ENCODE measurements at places on chromosomes 4 and X.

GRCh38 chrX:57172544-57172943 lies 35.3 kb upstream of the SPIN2A start:
- no peak for DNase-seq

DNA sequence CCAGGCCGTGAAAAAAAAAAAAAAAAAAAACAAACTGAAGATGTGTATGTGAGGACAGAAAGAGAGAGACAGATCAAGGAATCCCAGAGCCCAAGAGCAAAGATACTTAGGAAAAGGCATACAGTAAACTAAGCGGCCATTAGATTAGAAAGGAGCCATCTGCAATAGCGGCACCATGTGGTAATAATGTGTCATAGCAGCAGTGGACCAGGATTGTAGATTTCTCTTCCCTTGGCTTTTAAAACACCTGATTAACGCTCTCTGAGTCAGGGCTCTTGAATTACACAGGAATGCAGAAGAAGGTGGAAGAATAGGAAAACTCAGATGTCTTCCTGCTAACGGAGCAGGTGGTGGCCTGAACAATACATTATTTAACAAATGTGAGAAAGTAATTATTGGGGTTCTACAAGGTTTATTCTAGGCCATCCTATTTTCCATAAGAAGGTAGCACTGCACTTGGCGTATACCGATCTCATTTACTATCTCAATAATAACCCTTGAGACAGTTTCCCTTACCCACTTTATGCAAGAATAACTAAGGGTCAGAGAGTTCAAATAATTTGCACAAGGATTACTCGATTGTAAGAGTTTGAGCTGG lies 182.7 kb downstream of the KCNIP4 start:
- DNase-seq = no peak

- DNase-seq = no peak
Observed at GRCh38 chrX:11887175-11887574, 129.1 kb downstream of the MSL3 start.

DNA sequence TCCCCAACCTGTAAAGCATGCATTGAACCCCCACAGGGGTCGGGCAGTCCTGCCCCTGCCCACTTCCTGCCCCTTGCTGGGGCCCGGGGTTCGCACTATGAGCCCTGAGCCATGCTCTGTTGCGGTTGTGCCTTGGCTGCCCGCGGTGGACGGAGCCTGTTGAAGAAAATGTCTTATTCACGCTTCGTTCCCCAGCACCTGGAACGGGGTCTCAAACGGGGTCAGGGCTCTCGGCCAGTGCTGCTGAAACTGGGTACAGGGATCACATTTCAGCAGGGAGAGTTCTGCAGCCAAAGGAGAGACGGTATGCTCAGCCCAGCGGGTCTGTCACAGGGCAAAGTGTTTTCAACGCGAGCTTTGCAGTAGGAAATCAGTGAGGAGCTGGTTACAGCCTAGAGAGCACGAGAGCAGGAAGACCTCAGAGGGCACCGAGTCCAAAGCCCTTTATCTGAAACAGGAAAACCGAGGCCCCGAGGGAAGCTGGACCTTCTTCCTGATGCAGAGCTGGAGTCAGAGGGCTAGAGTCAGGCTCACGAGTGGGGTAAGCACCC lies 46.3 kb upstream of the AFAP1 start:
- DNase-seq = no peak

- no peak for DNase-seq
Observed at GRCh38 chrX:21529771-21530170, 128.4 kb downstream of the KLHL34 start.

DNA sequence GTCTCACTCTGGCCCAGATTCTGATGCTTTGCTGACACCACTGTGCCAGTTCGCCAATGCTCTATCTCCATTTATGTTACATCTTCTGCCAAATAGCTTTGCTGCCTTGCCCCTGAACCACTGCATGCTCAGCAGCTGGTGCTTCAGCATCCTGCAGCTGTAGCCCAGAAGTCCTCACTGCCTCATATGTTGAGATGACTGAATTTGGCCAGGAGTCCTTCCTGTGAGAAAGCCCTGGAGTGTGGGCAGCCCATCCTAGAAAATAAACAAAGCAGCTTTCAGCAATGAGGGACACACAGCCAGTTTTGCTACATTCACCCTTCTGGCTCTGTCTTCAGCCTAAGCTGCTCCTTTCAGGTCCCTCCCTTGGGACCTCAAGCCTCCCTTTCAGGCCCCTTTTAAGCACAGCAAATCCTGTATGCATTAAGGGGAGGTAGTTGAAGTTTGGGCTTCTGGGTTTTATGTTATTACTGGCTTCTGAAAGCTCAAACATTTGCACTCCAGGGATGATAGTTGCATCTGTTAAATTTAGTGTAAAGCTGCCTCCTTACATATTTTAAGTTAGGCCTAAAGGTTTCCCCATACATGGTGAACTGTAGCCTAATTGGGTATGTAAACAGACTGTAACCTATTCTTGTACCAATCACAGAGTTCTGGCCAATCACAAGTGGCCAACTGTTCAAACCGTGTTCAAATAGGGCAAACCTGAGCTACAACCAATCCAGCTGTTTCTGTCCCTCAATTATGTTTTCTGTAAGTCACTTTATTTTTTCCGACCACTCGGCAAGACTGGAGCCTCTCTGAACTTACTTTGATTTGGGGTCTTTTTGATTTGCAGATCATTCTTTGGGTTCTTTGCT lies 2.1 kb upstream of the TMEM165 start:
- DNase-seq = no peak

DNA sequence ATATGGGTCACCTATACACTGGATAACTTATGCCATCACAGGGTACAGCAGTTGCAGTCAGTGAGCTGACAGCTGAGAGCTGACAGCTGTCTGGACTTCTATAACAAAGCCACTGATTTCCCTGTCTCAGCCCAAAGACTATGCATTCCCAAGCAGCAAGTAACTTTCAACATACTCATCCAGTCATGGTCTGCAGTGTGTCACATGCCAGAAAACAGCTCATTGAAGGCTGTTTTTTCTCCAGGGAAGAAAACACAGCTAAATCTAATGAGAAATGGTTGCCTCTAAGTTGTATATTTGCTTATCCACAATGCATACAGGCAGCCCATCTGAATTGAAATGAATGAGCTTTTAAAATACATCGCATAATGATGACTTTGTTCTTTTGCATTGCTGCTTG lies 6.3 kb downstream of the KIAA1210 start:
- no peak for DNase-seq

- no peak for DNase-seq
Observed at GRCh38 chr4:61528595-61528994, 328.5 kb downstream of the ADGRL3 start.

GRCh38 chr4:186979961-186980745 lies 256.5 kb upstream of the FAT1 start:
- DNase-seq = no peak

DNA sequence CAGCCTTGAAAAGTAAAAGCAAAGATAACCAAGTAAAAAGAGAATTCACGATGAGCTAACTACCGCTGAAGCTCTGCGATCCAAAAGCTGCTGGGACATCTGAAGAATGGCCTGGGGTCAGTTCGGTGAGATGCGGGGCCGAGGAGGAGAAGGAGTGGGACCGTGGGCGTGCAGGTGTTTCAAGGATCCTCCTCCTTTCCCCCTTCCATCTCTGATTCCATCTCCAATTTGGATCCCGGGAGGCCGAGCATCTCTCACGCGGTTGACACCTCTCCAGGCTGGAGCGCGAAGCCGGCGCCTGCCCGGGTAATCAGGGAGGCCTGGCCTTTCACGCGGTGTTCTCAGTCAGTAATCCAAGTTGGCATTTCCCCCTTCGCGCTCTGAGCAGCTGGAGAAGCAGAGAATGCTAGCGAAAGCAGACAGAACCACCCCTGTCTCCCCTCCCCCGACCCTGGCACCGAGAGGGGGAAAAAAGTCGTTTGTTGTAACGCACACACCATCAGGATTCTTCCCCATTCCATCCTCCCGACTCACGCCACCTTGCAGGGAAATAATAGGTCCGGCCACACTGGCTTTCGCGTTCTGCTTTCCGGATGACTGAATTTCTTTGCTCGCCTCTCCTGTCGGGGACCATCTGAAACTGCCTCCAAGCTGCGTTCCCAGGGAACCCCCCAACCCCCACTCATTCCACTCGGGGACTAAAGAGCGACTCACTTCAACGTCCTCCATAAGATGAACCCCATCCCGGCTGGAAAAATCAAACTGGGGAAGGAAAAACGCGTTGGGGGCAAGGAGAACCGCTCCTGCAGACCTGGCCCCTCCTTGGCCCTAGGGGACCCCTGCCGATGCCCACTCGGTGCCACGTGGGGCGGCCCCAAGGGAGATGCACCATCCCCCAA lies 6.5 kb downstream of the NEUROG2 start:
- DNase-seq = no peak

DNA sequence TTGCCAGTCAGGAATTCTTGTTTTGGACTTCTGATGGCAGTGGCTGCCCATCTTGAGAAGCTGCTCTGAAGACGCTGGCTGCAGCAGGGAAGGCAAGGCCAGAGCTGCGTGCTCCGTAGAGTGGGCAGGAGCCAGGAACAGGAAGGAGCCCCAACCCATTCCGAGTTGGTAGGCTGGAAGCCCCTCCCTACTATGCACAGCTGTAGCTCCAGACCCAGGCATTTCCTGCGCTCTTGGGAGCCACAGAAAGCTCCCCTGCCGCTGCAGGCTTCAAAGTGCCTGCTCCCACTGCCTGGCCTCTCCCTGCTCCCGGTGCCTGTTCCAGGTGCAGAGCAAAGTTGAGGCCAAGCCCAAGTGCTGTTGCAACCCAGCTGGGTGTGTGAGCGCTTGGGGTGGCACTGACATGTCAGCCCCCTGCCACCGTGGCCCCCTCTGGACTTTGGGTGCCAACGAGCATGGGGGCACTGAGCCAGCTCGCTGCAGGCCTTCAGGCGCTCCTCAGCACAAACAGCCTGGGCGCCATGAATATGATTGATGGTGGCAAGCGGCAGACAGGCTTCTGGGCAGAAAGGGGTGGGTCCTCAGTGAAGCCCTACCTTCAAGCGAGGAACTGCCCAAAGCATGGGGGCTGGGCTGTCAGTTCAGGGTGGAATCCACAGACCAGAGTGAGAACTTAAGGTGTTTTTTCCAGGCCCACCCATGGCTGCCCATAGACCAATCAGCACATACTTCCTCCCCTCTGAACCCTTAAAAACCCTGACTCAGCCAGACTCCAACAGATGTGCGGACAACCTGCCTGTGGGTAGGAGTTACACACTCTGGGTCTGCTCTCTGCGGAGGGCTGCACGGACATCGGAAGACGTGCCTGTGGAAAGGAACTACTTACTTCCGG lies 677.2 kb upstream of the INTU start:
- no peak for DNase-seq

DNA sequence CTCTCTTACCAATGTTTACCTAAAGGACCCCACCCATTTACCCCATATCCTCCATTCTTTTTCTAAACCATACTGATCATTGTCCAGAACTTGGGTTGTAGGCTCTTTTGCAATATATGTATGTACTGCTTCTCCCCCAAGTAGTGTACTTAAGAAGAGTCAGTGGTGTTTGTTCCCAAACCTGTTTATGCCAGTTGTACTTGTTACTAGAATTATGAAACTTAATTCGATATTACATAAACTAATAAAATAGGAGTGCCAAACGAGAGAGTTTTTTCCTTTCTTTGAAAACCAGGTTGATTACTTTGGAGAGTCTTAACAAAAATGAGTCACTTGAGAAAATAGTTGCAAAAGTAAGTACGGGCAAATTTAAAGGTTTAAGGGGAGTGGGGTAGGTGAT lies 96.3 kb downstream of the GEMIN8 start:
- no peak for DNase-seq

- no peak for DNase-seq
Observed at GRCh38 chr4:14008494-14008893, 381.0 kb upstream of the BOD1L1 start.

- no peak for DNase-seq
Observed at GRCh38 chrX:153905481-153906095, 1.1 kb downstream of the AVPR2 start.

- DNase-seq = no peak
Observed at GRCh38 chr4:38313999-38314561, 349.9 kb upstream of the KLF3 start.

- no peak for DNase-seq
Observed at GRCh38 chr4:10866666-10867065, 182.1 kb upstream of the CLNK start.

GRCh38 chr4:102564399-102565059 lies 63.4 kb downstream of the NFKB1 start:
- no peak for DNase-seq

DNA sequence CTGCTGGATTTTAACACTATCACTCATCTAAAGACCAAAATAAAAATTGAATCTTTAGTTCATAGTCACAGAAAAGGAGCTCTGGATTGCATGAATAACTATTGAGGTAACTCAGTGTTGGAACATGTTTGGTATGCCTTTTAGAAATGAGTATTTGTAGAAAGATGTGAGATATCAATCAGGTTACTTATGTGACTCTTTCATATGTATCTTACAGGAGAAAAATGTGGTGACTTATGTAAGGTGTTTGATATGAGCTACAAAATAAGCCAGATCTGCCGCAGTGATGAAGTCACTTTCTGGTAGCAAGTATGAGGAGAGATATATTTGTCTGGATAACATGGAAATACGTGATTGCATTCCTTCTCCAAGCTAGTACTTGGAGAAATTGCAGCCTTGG lies 1653.3 kb upstream of the PCDH7 start:
- DNase-seq = no peak

GRCh38 chr4:84952004-84952403 lies 14.5 kb downstream of the WDFY3 start:
- DNase-seq = no peak

DNA sequence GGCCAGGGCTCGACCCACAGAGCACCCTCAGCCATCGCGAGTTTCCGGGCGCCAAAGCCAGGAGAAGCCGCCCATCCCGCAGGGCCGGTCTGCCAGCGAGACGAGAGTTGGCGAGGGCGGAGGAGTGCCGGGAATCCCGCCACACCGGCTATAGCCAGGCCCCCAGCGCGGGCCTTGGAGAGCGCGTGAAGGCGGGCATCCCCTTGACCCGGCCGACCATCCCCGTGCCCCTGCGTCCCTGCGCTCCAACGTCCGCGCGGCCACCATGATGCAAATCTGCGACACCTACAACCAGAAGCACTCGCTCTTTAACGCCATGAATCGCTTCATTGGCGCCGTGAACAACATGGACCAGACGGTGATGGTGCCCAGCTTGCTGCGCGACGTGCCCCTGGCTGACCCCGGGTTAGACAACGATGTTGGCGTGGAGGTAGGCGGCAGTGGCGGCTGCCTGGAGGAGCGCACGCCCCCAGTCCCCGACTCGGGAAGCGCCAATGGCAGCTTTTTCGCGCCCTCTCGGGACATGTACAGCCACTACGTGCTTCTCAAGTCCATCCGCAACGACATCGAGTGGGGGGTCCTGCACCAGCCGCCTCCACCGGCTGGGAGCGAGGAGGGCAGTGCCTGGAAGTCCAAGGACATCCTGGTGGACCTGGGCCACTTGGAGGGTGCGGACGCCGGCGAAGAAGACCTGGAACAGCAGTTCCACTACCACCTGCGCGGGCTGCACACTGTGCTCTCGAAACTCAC lies 3.6 kb downstream of the MID1IP1 start:
- DNase-seq = no peak

- DNase-seq = no peak
Observed at GRCh38 chr4:152940461-152940860, 4.3 kb downstream of the FHDC1 start.
